ENCODE measurements at places on chromosomes 7 and 10. TPM values are rescaled to one million over a fixed set of nuclear protein-coding genes. Genes with fewer than 3 reads are reported as not detected.

- no peak overlapping the region for H3K4me3 ChIP-seq
- H3K4me1 ChIP-seq, result no peaks in the 10 kb centered on the region
- peak; percentile 15 for DNase-seq
Measured at GRCh38 chr10:61592581-61592980, 70.1 kb upstream of the CABCOCO1 start.

DNA sequence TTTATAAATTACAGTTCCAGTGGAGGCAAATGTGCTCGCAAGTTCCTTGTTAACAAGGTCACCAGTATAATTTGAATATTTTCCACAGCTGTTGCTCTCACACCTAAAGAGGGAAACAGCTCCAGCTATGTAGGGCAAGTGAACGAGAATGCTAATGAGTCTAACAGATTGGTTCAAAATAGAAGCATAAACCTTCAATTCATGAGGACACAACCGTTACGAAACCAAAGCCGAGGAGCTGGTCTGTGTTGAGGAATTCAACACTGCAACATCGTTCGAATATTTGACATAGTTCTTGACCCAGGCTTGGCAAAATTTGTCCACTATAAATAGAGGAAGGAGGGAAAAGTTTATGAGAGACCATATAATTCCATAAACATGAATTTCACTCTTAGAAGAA lies 161.3 kb downstream of the KLF6 start:
- no peaks in the 10 kb centered on the region for H3K27me3 ChIP-seq
- H3K4me3 ChIP-seq, result no peak overlapping the region
- H3K27ac ChIP-seq, result no peak overlapping the region
- H3K36me3 ChIP-seq, result no peaks in the 10 kb centered on the region

DNA sequence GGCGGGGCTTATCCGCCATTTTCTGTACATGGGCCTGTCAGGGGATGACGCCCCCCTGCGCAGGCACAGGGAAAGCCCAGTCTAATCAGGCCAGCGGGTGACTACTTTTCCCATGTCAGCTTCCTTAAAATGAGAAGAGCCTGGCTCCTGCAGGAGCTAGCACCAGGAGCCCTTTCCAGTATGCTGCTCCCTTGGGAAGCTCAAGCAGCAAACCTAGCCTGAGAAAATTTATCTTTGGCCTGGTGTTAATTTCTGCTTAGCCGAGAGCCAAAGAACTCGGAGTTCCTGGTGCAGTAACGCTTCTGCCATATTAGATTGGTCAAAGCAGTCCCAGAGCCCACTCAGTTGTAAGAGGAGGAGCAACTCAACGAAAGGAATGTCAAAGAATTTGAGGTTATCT lies 239.0 kb upstream of the PHYHIPL start:
- H3K27ac ChIP-seq, result no peak overlapping the region
- H3K4me3 ChIP-seq, result no peak overlapping the region
- H3K27me3 ChIP-seq, result no peaks in the 10 kb centered on the region

DNA sequence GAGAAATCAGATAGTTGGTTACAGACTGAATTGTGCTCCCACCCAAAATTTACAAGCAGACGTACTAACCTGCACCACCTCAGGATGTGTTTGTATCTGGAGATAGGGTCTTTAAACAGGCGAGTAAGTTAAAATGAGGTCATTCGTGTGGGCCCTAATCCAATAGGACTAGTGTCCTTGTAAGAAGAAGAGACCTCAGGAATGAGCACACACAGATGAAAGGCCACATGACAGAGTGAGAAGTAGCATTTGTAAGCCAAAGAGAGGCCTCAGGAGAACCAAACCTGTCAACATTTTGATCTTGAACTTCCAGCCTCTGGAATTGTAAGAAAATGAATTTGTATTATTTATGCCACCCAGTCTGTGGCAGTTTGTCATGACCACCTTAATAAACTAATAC lies 149.5 kb upstream of the VWC2 start:
- H3K27ac ChIP-seq, result no peak overlapping the region
- no peak for DNase-seq
- peaks cover 10% of the 10 kb centered on the region for H3K4me1 ChIP-seq
- no peaks in the 10 kb centered on the region for H3K36me3 ChIP-seq
- no peak overlapping the region for H3K4me3 ChIP-seq

GRCh38 chr7:40120020-40120419 lies 14.4 kb downstream of the MPLKIP start:
- H3K36me3 ChIP-seq, result no peaks in the 10 kb centered on the region
- peaks cover 1% of the 10 kb centered on the region for H3K27me3 ChIP-seq
- no peak overlapping the region for H3K4me3 ChIP-seq
- peaks cover 16% of the 10 kb centered on the region for H3K4me1 ChIP-seq

DNA sequence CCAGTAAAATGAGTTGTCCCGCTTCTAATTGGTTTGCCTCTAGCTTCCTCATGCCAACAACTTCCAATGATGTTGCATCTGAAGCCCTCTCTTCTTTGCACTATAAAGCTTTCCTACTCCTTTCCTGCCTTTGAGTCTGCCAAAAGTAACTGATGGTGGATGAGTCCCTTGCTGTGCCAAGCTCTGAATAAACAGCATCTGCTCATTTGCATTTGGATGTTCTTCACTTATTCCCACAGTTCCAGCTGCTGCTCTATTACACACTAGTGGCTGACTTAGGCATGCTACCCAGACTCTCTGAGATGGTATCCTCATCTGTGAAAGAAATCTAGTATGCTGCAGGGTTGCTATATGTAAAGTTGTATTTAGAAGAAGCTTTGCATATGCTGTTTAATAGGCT lies 24.9 kb downstream of the SFR1 start:
- H3K27ac ChIP-seq, result no peak overlapping the region
- no peak overlapping the region for H3K4me3 ChIP-seq
- no peaks in the 10 kb centered on the region for H3K27me3 ChIP-seq
- H3K4me1 ChIP-seq, result no peaks in the 10 kb centered on the region
- DNase-seq, result no peak

GRCh38 chr10:24405635-24406034 lies 196.7 kb downstream of the KIAA1217 start:
- H3K4me3 ChIP-seq, result no peak overlapping the region
- no peak overlapping the region for H3K27ac ChIP-seq
- DNase-seq, result no peak
- peaks cover 9% of the 10 kb centered on the region for H3K4me1 ChIP-seq
- H3K36me3 ChIP-seq, result peaks cover 10% of the 10 kb centered on the region

DNA sequence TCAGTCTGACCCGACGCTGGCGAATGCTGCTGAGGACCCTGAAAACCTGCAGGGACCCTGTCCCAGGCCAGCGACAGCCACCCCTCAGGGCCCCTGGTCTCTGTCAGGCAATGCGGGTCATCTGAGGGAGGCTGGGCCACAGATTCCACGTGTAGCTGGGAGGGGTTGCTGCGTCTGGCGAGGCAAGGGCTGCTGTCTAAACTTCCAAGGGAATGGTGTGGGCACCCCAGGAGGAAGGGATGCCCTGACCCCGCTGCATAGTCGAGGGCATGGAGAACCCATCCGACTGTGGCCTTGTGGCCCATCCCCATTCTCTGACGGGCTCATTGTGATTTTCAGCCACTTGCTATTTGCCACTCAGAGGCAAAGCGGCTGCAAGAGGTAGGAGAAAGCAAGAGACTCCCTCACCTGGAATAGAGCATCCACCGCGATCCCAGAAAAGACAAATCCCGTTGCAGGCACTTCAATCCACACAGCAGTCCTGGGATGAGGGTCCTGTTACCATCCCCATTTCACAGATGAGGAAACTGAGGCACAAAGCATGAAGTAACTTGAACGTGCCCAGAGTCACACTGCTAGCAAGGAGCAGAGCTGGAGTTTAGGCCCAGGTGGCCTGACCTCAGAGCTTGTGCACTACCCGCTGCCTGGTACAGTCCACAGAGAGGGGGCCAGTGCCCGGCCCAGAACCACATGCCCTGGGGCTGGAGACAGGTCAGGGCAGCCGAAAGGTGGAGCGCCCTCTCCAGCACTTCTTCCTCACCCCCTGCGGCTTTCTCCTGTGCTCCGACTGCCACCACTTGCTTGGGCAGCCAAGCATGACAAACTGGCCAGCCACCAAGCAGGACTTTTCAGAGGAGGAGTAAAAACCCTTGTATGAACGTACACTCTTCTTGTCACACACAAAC lies 163.8 kb upstream of the KLF14 start:
- no peak overlapping the region for H3K27ac ChIP-seq
- peaks cover 9% of the 10 kb centered on the region for H3K27me3 ChIP-seq
- DNase-seq, result no peak

DNA sequence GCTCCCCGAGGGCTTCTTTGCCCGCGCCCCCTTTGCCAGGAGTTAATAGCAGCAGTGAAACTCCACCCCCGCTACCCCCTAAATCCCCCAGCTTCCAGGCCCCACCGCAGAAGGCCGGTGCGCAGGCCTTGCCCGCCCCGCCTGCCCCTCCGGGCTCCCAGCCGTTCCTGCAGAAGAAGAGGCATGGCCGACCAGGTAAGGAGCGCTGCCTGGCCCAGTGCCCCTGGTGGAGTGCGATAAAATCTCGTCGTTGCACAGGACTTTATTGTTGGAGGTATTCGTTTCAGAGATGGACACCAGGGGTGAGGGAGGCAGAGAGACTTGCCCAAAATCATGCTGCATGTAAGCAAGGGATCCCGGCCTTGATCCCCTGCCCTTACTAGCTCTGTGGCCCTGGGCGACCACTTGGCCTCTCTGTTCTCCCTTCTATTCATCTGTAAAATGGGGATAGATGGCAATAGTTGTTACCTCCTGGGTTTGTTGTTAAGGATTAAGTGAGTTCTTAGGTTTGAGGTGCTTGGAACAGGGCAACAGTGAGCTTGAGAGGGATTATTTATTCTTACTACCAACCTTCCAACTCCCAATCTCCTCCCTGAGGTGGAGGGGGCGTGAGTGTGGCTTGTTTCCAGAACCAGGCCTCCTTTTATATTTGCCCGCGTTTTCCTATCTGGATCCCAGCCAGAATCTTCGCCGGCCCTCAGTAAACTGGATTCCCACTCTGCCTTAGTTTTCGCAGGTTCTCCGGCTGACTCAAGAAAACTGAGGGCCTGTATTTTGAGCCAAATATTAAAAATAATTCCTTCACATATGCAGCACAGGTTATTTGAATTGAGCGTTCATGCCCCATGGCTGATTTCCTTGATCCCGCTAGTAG lies 78.3 kb downstream of the WIPF3 start:
- H3K27me3 ChIP-seq, result peaks cover 7% of the 10 kb centered on the region
- H3K4me1 ChIP-seq, result peaks cover 2% of the 10 kb centered on the region
- peaks cover 3% of the 10 kb centered on the region for H3K36me3 ChIP-seq
- DNase-seq, result no peak

- no peak overlapping the region for H3K27ac ChIP-seq
- peaks cover 2% of the 10 kb centered on the region for H3K27me3 ChIP-seq
- peaks cover 14% of the 10 kb centered on the region for H3K4me1 ChIP-seq
- DNase-seq, result no peak
Measured at GRCh38 chr7:34192906-34193305, 287.6 kb downstream of the BMPER start.

DNA sequence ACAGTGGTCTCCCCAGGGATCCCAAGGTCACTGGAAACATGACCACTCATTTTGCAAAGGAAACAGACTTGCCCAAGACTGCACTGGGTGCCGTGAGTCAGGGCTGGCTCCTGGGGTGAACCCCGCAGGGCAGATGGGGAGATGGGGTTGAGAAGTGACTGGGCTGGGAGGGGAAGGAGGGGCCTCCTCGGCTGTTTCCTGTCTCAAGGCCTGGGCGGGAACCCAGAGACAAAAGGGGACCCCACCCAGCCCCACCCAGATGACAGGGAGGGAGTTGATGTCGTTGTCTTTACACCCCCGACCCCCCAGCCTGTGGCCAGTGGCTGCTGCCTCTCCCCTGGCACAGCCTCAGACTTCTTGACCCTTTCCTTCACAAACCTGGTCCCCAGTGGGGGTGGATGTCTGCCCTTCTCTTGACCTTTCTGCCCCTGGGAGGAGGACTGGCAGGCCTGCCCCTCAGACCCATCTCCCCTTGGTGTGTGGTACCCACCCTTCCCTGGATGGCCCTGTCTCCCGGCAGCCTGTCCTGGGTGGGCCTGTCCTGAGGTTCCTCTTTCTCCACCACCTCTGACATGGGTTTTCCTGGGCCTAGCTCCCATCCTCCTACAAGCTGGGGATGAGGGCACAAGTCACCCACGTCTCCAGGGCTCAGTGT lies 1.4 kb downstream of the MYO1G start:
- peaks cover 5% of the 10 kb centered on the region for H3K36me3 ChIP-seq
- H3K4me1 ChIP-seq, result no peaks in the 10 kb centered on the region
- DNase-seq, result no peak
- no peak overlapping the region for H3K27ac ChIP-seq
- H3K27me3 ChIP-seq, result peaks cover 6% of the 10 kb centered on the region
- H3K4me3 ChIP-seq, result no peak overlapping the region

DNA sequence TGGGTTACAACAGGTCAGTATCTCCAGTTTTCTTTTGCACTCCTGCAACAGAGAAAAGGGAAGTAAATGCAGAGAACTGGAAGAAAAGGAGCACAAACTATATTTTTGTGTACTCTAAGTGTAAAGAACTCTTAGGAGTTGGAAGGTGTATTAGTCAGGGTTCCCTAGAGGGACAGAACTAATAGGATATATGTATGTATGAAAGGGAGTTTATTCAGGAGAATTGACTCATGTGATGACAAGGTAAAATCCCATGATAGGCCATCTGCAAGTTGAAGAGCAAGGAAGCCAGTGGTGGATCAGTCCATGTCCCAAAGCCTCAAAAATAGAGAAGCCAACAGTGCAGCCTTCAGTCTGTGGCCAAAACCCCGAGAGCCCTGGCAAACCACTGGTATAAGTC lies 22.6 kb upstream of the RAB18 start:
- no peak overlapping the region for H3K4me3 ChIP-seq
- no peak for DNase-seq
- H3K36me3 ChIP-seq, result no peaks in the 10 kb centered on the region
- H3K27me3 ChIP-seq, result peaks cover 1% of the 10 kb centered on the region

GRCh38 chr7:44470628-44471245 lies 19.7 kb downstream of the NUDCD3 start:
- DNase-seq, result no peak
- no peak overlapping the region for H3K27ac ChIP-seq
- H3K4me3 ChIP-seq, result no peak overlapping the region
- peaks cover 1% of the 10 kb centered on the region for H3K27me3 ChIP-seq

DNA sequence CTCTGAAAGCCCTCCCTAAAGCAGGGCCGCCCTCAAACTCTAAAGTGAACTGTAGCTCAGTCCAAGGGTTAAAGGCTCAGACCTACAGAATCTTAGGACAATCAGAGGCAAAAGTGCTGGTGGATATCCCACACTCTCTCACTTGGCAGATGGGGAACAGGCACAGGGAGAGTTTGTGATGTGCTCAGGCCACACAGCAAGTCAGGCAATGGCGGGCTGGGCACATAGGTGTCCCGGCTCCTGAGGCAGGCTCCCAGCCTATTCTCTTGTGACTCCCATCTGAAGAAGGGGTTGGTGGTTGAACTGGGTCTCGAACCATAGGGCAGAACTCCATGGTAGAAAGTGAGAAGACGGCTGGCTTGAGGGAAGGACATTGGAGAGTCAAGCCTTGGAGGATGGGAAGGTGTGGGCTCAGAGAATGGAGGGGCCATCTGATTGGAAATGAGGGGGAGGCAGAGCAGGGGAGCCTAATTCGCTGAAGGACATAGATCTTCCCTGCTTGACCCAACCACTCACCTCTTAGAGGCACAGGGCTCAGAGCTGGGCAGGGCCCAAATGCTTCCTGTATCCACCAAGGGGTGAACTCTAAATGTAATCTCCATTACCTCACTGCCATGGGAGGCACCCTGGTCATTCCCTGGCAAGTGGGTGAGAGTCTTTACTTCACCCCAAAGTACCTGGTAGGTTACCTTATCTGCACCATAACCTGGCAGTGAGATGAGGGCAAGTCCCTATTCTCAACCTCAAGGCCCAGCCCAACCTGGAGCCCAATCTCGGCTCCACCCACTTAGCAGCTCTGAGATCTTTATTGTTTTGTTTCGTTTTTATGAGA lies 4.9 kb upstream of the ZMIZ1 start:
- peaks cover 30% of the 10 kb centered on the region for H3K4me1 ChIP-seq
- no peak for DNase-seq
- H3K4me3 ChIP-seq, result no peak overlapping the region
- H3K27me3 ChIP-seq, result peaks cover 6% of the 10 kb centered on the region

GIMAP5 gene
- 220 TPM for total RNA-seq

CNPY4 gene
- total RNA-seq, result 28.3 TPM

GRID2IP gene
- total RNA-seq, result 0.08 TPM

STEAP1 gene
- total RNA-seq, result 1.0 TPM

GRID1 gene
- total RNA-seq, result 0.26 TPM

Measured in endothelial cell (in vitro differentiated cells).